ENCODE measurements at places on chromosomes 1 and 21.

- no peak for DNase-seq
These were observed 91.6 kb downstream of the GALNT2 start for GRCh38 chr1:230158415-230159291.

GRCh38 chr1:96492236-96492635, 229.3 kb upstream of the PTBP2 start:
- DNase-seq: no peak

DNA sequence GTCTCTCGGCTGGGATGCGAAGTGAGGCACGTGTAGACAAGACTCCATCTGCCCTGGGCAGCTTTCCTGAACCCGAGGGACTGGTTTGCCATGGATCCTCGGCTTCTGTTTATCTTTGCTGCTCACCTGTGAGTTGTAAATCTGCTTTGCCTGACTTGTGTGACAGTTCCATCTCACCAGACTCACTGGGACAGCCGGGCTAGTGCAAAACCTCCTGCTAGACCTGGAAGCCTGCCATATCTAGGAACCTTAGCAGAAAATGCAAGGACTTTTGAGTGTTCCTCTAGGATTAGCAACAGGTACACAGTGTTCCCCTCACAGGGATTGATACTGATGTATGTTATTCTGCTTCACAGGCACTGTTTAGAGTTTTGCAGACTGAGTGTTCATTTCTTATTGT, 218.6 kb downstream of the URB2 start:
- no peak for DNase-seq

DNA sequence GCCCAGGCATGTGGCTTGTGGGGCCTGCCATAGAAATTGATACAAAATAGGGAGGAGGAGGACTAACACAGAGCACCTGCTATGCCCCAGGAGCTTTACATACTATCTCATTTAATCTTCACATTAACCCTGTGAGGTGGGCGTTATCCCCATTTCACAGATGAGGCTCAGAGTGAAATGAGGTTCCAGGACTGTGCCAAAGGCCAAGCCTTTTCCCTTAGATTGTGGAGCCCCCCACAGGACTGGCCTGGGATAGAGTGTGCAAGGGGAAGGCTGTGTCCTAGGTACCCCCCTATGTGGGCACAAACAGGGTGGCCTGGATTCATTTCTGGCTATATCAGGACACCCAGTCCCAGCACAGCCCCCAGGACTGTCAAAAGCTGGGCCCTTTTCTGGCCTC, 2.2 kb upstream of the DDOST start:
- DNase-seq: no peak

DNA sequence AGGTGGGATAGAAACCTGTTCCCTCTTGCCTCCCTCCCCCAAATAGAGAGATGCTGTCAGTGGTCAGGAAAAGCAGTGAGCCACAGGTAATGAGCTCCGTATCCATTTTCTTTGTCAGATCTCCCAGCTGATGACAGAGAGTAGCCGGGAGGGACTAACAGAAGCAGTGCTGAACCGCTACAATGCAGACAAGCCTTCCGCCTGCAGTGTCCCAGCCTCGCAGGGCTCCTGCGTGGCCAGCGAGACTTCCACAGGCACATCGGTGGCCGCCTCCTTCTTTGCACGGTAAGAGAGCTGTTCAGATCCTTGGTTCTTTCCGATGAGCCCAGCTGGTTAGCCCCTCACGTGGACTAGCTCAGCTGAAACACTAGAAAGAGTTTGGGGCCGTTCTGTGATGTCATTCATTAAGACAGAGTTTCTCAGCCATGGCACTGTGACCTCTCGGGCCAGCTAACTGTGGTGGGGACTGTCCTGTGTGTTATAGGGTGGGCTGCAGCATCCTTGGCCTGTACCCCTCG, 264.7 kb downstream of the KIF26B start:
- no peak for DNase-seq

- no peak for DNase-seq
These were observed 5.4 kb downstream of the TUFT1 start for GRCh38 chr1:151545542-151545941.

DNA sequence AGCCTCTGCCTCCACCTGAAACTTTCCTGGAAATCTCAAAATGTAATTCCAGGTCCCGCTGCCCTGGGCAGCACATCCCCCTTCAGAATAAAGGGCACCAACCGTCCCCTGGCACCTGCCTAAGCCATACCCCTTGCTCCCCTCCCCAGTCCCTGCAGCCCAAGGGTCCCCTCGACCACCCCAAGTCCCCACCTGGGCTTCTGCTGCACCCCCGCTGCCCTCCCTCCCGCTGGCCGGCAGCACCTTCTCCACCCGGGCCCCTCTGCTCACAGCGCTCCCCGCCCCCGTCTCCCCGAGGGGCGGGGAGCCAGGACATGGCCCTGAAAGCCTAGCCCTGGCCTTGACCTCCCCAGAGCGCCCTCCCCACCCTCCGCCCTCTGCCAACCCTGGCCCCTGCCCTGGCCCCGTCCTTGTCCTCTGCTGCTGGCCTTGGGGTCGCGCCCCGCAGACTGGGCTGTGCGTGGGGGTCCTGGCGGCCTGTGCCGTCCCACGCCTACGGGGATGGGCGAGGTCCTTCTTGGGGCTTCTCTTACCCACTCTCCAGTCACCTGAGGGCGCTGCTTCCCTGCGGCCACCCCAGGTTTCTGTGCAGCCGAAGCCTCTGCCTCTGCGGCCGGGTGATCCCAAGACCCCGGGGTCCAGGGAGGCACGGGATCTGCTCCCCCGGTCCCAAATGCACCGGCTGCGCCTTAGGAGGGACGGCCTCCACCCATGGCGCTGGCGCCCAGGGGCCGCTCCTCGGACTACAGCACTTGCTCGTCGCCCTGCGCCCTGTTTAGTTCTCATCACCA, 41.7 kb downstream of the WDR4 start:
- DNase-seq: no peak

- DNase-seq: no peak
These were observed 7.2 kb downstream of the FAM131C start for GRCh38 chr1:16066245-16066644.

GRCh38 chr1:98749152-98749756, 87.7 kb downstream of the SNX7 start:
- no peak for DNase-seq

DNA sequence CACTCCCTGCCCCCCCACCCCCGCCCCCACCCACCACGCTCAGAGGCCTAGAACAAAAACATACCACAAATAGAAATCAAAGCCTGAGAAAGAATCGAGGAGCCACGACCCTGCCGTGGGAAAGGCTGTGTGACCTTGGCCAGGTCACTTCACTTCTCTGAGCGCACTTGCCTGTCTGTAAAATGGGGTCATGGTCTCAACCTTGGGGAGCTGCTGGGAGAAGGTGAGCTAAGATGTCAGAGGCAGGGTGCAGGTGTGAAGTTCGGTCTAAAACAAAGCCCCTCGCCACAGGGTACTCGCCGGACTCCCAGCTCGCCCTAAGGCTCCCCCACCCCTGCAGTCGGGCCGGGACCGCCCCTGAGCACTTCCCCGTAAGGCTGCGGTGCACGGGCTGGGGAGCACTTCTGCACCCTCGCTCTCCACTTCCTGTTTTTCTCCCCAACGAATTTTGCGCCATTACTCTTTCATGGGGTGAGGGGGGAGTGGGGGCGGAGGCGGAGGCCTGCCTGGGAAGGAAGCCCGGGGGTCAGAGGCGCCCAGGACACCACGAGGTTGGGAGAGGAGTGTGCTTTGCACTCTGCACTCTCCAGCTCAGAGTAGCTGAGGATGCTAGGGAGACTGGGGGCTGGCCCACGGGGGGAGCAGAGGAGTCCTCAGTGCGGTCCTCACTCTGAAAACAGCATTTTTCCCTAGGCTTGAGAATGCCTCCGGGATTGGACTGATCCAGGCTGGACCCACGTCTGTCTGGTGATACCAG, 21.9 kb upstream of the PIK3CD start:
- no peak for DNase-seq

DNA sequence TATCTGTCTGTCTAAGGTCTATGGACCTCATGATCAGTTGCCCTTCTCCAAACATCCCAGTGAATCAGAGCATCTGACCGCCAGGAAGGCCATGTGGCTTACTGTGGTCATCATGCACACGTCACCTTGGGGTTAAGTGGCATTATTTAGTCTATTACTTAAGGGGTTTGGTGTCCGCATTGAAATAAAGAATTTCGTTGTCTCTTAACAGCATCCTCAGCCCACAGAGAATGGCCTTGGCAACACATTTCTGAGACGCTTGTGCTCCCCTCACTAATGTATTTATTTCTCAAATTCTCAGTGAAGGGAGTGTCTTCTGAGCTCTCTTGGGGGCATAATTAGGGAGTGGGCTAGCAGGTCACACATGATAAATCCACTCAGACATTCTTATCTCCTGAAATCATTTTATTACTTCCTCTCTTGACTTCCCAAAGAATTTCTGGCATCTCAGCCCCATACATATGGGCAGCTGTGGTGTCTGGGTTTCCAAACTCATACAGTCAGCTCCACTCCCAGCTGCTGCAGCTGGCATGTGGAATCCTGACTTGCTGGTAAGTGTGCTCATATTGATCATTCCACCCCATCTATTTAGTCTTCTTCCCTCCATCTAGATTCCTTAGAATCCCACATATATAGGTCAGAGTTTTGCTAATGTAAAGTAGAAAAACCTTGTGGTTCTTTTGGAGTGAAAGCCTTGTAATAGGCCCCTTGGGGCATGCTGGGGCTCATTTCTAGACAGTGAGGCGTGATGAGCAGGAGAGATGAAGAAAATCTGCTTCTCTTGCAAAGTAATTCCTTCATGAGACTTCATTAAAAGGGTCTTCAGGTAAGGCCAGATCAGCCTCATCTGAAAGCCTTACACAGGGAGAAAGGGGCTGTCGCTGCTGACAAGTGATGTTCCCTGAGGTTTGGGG, 110.5 kb downstream of the HHAT start:
- no peak for DNase-seq

DNA sequence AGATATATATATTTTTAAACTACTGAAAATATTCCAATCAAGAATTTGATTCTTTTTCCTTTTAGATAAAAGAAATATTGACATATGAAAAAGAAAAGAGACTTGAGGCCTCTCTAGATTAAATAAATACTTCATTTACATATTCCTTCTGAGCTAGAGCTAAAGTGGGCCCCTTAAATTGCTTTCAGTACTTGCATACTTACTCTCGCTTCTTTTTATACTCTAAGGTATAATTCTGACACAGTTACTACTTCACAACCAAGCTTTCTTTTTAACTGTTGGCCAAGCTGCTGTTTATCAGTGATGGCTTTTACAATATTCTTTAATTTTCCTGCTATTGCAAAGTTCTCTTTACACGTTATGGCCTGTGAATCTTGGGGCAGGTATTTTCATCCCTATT, 24.6 kb downstream of the EXTL2 start:
- DNase-seq: no peak

DNA sequence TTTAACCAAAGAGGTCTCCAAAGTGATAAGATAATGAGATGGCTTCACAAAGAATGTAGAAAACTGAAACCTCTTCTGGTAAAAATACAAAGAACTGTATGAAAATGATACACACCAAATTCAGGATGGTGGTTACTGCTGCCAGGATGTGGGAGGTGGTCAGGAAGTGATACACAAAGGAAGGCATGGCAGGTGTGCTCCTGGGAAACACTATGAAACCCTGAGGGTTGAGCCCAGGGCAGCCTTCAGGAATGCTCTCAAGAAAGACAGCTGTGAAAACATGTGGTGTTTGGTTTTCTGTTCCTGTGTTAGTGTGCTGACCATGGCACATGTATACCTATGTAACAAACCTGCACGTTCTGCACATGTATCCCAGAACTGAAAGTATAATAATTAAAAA, 109.3 kb downstream of the NTNG1 start:
- DNase-seq: no peak

- DNase-seq: no peak
These were observed 87.3 kb upstream of the KAZN start for GRCh38 chr1:14511166-14511680.

GRCh38 chr21:39915881-39916280, 48.6 kb downstream of the PCP4 start:
- DNase-seq: no peak

DNA sequence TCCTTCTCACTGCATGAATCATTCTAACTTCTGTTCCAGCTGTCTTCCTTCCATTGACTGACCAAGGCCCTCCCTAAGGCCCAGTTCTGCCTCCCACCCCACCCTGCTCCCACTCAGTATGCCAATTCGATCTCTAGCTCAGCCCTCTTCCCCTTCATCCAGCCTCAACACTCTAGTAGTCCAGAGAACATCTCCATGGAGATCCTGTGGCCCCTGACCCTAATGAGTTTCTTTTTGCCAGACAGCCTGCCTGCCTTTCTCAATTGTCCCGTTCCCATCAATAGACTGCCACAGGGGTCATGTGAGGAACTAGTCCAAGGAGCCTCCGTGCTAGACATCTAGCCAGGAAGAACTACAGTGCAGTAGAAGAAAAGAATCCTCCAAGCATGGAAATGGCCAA, 26.4 kb downstream of the RRAGC start:
- DNase-seq: no peak

DNA sequence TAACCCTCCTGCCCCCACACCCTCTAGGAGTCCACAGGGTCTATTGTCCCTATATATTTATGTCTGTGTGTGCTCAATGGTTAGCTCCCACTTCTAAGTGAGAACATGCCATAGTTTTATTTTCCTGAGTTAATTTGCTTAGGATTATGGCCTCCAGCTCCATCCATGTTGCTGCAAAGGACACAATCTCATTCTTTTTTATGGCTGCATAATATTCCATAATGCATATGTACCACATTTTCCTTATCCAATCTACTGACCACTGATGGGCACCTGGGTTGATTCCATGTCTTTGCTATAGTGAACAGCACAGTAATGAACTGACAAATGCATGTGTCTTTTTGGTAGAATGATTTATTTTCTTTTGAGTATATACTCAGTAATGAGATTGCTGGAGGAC, 13.3 kb upstream of the FHAD1 start:
- no peak for DNase-seq

DNA sequence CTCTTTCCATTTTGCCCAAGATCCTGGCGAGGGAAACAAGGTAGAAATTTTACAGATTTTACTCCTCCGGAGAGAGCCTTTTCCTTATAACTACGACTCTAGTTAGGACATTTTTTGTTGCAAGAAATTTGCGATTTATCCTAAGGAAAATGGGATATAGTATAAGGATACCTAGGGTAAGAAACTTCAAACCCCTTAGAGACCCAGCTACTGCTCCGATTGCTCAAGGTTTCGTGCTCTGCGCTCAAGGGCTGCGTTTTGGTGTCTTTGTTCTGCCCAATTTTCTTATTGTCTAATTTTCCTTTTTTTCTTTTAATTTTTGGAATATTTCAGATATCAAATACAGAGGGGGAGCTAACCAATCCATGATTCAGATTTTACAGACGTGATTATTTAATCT, 1.5 kb downstream of the TTC3 start:
- DNase-seq: no peak

GRCh38 chr1:1080122-1080757, 6.1 kb upstream of the RNF223 start:
- no peak for DNase-seq

- no peak for DNase-seq
These were observed 135.6 kb downstream of the GPATCH2 start for GRCh38 chr1:217495249-217495648.

- DNase-seq: no peak
These were observed 15.7 kb upstream of the FGR start for GRCh38 chr1:27650539-27651175.

DNA sequence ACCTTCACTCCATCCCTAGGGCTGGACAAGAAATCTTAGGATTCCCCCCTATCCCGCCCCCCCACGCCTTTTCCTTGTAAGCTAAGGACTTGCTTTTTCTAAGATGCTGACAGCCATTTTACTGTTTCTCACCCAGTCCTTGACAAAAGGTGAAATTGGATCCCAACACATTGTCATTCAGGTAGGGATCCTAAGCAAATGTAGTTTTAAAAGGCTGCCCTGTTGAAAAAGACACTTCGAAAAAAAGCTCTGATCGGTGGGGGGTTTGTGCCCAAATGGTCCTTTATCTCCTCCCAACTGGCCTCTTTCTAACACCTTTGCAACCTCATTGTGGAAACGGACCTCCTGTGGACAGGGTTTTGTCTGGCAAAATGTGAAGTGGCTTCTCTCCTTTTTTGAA, 2.9 kb downstream of the CACHD1 start:
- DNase-seq: no peak

All from activated naive CD4-positive, alpha-beta T cell (primary cell).